Cerebellum (tissue), 4 donors: ENCODE measurements at places on chromosomes 6 and 20. TPM values are rescaled to one million over a fixed set of nuclear protein-coding genes. Genes with fewer than 3 reads are reported as not detected.

OOEP gene
- total RNA-seq = not detected

IL17A gene
- total RNA-seq = not detected

NECAB3 gene
- total RNA-seq = 34.1 TPM

ENPP5 gene
- total RNA-seq = 19.8 TPM

CTAGE9 gene
- total RNA-seq = not detected

ZNF391 gene
- 6.6 TPM for total RNA-seq

LCA5 gene
- total RNA-seq = 14.3 TPM

TUBB1 gene
- 1.2 TPM for total RNA-seq

CAGE1 gene
- total RNA-seq = 0.18 TPM
